Bronchial epithelial cell (primary cell): ENCODE measurements at places on chromosomes 1 and 21.

GRCh38 chr1:162973381-162973795 lies 95.8 kb upstream of the RGS4 start:
- DNase-seq = peak; percentile 57

GRCh38 chr1:45429561-45430159 lies 61.3 kb downstream of the TESK2 start:
- no peak for DNase-seq

DNA sequence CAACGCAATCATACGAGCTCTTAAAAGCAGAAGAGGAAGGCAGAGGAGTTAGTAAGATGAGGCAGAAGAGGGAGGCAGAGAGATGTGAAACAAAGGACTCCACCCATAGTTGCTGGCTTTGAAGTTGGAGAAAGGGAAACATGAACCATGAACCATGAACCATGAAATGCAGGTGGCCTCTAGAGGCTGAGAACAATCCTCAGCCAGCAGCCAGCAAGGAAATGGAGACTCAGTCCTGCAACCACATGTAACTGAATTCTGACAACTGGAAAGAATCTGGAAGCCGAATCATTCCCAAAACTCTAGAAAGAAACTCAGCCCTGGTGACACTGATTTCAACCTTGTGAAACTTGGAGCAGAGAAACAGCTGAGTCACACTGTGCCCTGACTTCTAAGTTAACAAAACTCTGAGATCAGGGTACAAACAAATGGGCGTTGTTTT lies 10.1 kb downstream of the DIPK1A start:
- DNase-seq = peak; percentile 79

DNA sequence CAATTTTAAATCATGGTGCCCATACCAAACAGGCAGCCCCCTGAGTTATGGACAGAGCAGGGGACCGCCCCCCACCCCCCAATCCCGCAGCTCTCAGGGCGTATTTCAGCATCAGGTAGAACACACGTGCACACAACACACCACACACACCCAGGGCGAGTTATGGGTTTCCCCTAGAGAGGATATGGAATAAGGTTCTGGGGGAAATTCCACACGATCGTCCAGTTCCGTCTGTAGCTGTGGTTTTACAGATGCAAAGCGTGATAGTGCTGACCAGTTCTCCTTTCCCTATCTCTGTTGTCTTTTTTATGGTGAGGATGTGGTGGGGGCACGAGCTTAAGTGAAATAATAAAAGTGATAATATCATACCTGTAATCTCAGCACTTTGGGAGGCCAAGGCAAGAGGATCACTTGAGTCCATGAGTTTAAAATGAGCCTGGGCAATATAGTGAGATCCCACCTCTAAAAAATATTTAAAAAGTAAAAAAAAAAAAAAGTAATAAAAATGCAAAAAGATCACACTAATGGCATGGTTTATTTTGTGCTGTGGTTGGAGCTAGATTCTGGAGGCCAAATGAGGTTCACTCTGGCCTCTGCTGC lies 25.1 kb downstream of the C2CD2 start:
- no peak for DNase-seq

DNA sequence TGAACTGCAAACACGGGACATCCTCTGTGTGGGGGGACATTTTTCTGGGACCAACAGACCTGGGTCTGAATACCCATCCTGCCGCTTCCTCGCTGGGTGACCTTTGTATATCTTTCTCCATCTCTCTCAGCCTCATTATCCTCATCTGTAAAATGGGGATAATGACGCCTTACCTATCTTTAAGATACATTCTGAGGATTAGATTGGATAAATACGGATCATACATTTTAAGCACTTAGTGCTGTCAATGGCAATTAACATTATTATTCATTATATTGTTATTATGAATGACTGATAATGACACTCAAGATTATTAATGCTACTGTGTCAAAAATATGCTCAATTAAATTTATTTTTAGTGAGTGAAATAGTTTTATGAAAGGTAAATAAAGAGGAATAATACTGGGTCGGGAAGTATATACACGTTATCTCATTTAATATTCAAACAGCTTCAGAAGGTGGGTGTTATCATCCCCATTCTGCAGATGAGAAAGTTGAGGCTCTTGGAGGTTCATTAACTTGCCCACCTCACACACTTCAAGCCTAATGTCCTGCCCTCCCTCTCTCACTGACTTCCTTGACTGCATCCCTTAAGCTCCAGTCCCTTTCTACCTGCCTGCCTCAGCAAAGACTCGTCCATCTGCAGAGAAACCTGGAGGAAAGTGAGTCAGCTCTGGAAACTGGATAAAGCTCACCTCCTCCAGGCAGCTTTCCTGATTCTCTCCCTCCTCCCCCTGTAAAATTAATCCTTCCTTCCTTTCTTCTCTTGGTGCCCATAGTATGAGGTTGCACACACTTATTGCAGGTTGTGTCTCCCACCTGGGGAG lies 120.7 kb upstream of the JUN start:
- no peak for DNase-seq

DNA sequence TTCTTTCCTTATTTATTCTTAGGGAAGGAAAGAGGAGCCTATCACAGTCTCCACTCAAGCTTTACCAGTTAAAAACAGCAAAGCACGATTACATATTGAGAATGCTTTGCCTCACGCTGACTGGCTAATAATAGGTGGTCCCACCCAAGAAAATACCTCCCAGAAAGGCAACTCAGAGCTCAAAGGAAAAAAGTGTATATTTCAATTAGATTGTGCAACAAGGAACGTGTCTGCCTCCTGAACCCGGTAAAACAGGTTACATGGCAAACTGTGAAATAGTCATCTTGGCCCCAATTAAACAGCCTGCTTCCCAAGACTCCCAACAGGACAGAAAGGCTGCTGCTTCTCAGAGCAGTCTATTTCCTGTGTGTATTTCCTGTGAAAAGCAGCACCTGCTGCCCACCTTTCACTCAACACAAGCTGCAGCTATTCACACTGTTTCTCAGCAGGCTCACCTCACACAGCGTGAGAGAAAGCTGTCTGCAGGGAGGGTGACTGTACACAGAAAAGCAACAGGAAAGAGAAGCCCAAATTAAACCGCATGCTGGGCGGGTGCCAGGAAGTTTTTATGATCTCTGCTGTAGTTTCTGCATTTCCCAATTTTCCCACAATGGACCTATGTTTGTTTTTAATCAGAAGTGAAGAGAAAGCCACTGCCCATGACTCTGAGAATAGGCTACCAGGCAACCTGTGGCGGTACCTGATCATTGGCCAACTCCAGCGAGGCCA lies 44.0 kb downstream of the URB1 start:
- peak; percentile 77 for DNase-seq

- DNase-seq = no peak
These were observed 18.0 kb upstream of the LRRC3 start for GRCh38 chr21:44437371-44437695.

DNA sequence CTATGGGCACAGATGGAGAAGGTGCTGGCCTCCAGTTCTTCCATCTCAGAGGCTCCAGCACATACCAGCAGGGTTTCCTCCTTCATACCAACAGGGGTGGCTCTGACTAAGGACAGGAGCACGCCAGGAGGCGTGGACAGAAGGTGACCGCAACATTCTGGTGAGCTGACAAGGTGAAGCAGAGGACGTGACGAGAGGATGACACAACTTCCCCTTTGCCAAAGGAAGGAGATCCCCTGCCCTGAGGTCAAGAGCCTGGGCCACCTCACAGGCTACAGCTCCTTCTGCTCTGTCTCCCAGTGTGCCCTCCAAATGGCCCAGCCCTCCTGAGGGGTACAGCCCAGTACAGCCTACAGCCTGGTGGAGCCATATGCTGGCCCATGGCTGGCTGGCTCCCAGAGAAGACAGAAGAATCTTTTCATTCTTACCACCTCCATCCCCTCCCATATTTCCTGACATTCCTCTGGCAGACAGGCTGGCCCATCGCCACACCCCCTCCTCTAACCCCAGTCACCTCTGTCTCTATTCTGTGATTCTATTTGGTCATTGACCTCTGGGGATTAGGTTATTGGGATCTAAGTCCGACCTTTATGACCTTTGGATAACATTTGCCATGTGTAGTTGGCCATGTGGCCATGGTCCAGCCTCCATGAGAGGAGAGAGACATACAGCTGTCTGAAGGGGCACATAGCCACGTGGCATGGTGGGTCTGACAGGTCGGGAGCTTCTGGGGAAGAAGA lies 5.1 kb upstream of the LAMB3 start:
- DNase-seq = peak; percentile 99

- DNase-seq = no peak
These were observed 45.8 kb upstream of the RGS1 start for GRCh38 chr1:192529811-192530210.

DNA sequence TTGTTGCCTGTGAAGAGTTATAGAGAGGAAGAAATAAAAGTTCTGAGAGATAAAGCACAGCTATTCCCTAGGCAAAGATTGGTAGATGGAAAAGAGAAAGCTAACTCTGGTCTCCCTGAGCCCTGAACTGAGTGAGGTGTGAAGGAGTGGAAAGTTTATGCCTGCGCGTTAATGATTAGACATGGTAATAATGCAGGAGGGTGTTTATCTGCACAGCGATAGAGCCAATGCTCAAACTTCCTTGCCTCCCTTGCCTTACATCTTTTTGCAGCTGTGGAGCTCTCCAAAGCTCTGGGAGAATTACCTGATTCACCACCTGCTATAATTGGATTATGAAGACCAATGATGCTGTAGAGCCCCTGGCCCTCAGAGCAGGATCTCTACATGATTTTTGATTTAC lies 32.8 kb upstream of the CHRM3 start:
- DNase-seq = no peak

GRCh38 chr21:30718239-30718909 lies at the start of gene KRTAP21-3:
KRTAP21-3 (minus strand) TSS chr21:30718777; CDS start chr21:30718759, 18 bp downstream.
- DNase-seq = peak; percentile 34

- no peak for DNase-seq
These were observed 21.2 kb upstream of the MTR start for GRCh38 chr1:236773919-236774318.

DNA sequence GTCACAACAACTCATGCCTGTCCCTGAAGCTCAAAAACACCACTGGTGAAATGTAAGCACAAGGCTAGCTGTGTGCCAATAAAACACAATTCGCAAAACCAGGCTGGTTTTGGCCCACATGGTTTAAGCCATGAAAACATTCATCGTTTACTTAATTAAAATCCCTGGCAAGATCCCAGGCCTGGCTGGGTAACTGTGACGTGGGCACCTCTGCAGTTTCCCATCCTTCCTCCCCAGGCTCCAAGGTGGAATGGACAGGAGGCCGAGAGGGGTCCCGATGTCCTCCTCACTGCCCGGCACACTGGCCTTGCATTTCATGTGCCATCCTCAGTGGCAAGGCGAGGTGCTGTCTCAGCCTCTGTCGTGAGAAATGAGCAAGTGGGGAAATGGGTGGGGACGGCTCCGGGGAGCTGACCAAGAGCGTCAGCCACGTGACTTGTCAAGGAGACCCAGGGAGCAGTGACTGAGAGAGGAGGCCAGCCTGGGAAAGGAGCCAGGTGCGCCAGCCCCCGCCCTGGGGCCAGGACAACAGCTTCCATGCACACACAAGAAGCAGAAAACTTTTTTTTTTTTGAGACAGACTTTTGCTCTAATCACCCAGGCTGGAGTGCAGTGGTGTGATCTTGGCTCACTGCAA lies 153.1 kb upstream of the RAB4A start:
- peak; percentile 52 for DNase-seq

GRCh38 chr1:239243006-239243405 lies 143.4 kb upstream of the CHRM3 start:
- DNase-seq = no peak

DNA sequence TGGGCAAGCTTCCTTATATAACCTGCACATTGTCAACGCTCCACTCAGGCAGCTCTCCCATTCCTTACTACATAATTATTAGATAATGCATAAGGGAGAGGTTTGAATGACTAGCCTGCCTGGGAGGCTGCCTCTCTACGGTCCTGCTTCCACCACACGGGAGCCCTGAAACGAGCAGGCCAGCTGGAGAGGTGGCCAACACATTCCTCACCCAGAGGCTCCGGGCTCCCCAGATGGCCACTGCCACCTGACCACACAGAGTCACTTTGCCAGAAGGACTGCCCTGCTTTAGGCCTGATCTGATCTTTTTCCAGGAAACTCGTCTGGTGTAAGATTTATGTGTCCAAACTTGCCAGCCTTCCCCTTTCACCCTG lies 27.9 kb downstream of the HIVEP3 start:
- peak; percentile 47 for DNase-seq

GRCh38 chr1:15678578-15678977 lies 5.5 kb upstream of the PLEKHM2 start:
- DNase-seq = peak; percentile 96

GRCh38 chr1:109632671-109633346 lies 13.2 kb downstream of the AMPD2 start:
- DNase-seq = no peak

- no peak for DNase-seq
These were observed 256.5 kb upstream of the TMEM51 start for GRCh38 chr1:14897080-14897449.

DNA sequence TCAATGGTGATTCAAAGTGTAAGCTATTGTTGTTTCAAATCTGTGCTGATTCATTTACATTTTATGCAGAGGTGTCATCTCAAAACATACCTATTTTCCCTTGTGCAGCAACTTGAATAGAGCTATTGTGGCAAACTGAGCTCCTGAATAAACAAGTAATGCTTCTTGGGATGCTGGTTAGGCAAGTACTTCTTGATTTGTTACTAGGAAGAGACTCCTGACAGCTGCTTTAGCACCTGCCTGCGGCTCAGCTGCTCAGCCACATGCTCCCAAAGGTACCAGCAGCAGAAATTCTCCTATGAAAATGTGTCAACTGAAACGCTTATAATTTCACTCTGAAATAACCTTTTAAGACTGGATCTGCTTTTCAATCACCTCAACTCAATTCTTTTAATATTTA lies 352.3 kb downstream of the RYR2 start:
- peak; percentile 62 for DNase-seq

- DNase-seq = peak; percentile 22
These were observed 96.8 kb upstream of the TMEM51 start for GRCh38 chr1:15056515-15057285.

DNA sequence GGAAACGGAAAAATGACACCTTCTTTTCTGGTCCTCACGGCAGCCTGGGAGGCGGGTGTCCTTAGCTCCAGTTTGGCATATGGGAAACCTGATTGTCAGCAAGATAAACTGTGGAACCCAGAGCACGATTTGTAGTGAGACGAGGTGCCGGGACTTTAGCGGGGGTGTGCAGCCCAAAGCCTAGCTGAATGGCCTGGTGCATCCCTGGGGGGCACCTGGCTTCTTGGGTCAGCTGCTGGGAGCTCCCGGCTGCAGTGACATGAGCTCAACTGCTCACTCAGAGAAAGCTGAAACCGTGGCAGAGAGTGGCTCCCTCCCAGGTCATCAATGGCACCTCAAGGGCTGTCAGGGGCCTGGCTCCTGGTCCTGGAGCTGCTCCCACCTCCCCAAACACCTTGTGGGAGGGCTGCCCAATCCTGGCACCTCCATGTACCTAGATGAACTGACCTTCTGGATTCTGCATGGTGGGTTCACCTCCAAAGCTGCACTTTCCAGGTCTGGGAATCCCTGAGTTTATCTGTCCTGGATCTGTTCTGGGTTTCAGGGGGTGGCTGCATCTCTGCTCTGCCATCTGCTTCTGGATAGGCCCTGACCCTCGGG lies 260.5 kb downstream of the MATN1 start:
- DNase-seq = no peak

- DNase-seq = no peak
These were observed 15.0 kb upstream of the NEK7 start for GRCh38 chr1:198141668-198142351.
